Mammary epithelial cell (primary cell): ENCODE measurements at places on chromosomes 11 and 22. TPM values are rescaled to one million over a fixed set of nuclear protein-coding genes. Genes with fewer than 3 reads are reported as not detected.

Gene NLRP14
- polyA plus RNA-seq: 0.02 TPM

Gene USP2
- polyA plus RNA-seq: 1.3 TPM

Gene LSP1
- not detected for polyA plus RNA-seq

Gene MS4A14
- not detected for polyA plus RNA-seq

Gene MOGAT2
- not detected for polyA plus RNA-seq

Gene SDF2L1
- 56.2 TPM for polyA plus RNA-seq

Gene IL18
- 5.1 TPM for polyA plus RNA-seq

Gene OR56A1
- not detected for polyA plus RNA-seq

Gene NRIP3
- 1.4 TPM for polyA plus RNA-seq

Gene TRMU
- 28.0 TPM for polyA plus RNA-seq

Gene GAB4
- polyA plus RNA-seq: not detected

Gene SEC14L6
- polyA plus RNA-seq: 0.02 TPM

Gene NFAM1
- not detected for polyA plus RNA-seq

Gene OR2D2
- polyA plus RNA-seq: not detected

Gene TUB
- polyA plus RNA-seq: 0.87 TPM

Gene ZP1
- polyA plus RNA-seq: not detected

Gene TEX12
- polyA plus RNA-seq: not detected

Gene DESI1
- polyA plus RNA-seq: 38.1 TPM

Gene PDE3B
- 0.01 TPM for polyA plus RNA-seq

Gene RASSF7
- polyA plus RNA-seq: 35.2 TPM

Gene MS4A2
- polyA plus RNA-seq: not detected

Gene MPZL2
- polyA plus RNA-seq: 82.9 TPM

Gene GGT5
- 0.05 TPM for polyA plus RNA-seq

Gene PDHX
- 17.0 TPM for polyA plus RNA-seq

Gene ISX
- polyA plus RNA-seq: not detected

Gene MTMR2
- 23.8 TPM for polyA plus RNA-seq

Gene EML3
- polyA plus RNA-seq: 20.7 TPM

Gene APOA4
- polyA plus RNA-seq: not detected

Gene CDON
- polyA plus RNA-seq: 1.6 TPM

Gene CREB3L1
- polyA plus RNA-seq: not detected

Gene MMP27
- not detected for polyA plus RNA-seq

Gene C11orf24
- 46.5 TPM for polyA plus RNA-seq

Gene OR51I1
- not detected for polyA plus RNA-seq

Gene OR6A2
- polyA plus RNA-seq: not detected

Gene SNAP29
- polyA plus RNA-seq: 24.4 TPM

Gene CPT1B
- 3.7 TPM for polyA plus RNA-seq

Gene BATF2
- 0.67 TPM for polyA plus RNA-seq

Gene SBF2
- polyA plus RNA-seq: 19.1 TPM

Gene TUBA8
- polyA plus RNA-seq: 0.65 TPM
